ENCODE measurements at places on chromosomes 16 and 17.

DNA sequence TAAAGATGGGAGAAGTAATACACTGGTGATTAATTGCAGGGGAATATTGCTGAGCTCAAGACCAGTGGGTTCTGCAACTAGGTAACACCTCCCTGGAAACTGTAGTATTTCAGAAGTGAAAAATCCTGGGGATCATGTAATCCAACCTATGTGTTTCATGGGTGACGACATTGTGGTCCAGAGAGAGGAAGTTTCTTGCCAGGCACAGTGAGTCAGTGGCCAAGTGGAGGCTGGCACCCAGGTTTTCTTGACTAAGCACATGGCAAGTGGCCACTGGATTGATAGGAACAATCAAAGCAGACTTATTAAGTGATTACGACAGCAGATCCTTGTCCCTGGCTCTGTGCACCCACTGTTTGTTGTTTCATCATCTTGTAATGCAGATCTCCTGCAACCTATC, 14.6 kb upstream of the CIITA start:
- DNase-seq: no peak

DNA sequence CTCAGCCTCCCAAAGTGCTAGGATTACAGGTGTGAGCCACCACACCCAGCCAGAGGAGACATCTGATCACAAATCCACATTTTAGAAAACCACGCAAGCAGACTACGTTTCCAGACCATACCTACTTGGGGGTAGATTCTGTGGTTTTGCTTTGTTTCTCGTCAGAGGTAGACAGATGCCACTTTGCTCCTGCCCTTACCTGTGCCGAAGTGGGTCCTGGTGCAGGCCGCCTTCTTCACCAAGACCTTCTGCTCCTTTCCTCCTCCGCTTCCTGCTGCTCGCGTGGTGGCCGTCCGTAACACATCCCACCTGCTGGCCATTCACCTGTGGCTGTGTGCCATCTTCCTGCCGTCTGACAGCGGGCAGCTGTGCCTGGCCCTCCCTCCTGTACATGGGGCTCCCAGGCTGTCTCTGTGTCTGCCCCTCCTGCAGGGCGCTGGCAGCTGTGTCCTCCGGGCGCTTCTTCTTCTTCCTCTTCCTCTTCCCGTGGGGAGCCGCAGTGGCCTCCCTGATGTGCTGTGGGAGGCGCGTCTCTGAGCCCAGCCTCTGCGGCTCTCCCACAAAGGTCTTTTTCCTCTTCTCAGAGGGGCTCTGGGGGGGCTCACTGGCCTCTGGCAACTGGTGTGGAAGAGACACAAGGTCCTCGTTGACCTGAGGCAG, 21.2 kb upstream of the CYTH1 start:
- no peak for DNase-seq

- no peak for DNase-seq
Observed at GRCh38 chr17:55527540-55528118, 16.4 kb upstream of the SMIM36 start.

DNA sequence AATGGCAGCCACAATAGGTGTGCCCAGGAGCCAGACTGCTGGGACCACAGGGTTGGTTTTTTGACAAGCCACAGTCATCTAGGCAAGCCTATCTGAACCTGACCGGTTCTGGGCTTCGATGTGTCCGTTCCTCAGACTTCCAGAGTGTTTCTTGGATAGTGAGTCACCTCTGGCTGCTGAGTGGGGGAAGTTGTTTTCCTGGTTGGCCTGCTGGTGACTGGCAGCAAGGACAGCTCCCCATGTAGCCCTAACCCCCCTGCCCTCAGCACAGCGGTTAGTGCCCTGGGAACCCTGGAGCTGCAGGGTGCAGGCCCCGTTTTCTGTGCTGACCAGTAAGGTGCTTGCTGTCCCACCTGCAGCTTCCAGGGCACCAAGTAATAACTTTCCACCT, 65.5 kb downstream of the PLD6 start:
- no peak for DNase-seq

DNA sequence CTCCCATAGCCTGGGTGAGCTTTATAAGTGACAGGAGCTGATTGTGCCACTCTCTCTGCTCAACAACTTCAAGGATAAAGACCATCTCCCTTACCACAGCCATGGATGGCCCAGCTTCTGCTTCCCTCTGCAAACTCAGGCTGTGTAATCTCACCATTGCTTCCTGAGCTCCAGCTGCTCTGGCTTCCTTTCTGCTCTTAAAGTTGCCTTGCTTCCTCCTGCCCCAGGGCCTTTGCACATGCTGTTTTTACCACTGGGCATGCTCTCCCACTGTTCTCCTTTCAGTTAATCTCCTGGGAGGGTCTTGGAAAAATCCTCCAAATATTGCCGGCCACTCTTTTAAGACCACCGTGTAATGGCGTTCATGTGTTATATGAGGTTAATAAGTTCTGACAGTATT, 265.1 kb upstream of the C16orf82 start:
- DNase-seq: no peak

DNA sequence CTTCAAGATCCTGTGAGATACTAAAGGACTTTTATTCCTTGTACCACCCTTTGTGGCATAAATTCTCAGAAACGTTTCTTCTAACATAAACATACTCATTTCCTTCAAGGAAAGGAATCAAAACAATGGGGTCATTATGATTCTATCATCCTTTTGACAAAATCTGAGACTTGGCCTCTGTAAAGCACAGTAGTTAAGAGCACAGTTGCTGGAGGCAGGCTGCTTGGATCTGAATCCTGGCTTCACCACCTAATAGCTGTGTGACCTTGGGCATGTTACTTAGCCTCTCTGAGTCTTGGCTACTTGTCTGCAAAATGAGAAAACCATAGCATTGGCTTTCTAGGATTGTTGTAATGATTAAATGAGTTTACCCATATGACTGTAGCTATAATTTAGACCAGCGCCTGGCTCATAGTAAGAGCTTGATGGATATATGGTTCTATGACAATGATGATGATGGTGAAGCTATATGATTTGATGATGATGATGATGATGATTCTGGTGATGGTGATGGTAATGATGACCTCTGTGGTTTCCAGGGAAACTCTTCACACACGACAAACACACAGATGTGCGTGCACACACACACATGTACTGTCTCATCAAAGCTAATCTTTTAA, 6.1 kb upstream of the KRT31 start:
- DNase-seq: no peak

DNA sequence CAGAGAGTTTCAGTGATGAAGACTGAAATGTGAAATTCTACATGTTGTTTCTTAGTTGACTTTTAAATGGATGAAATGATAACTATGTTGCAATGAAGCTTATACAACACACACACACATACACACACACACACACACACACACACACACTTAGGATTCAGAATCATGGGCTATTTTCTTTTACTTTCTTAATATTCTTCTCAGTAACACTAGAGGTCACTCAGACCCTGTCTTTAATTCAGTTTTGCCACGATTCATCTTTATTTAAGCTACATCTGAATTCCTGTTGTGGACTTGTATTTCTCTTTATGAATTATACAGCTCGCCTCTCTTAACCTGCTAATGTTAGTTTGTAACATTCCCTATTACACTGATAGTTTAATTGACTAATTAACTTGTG, 109.6 kb upstream of the GOT2 start:
- DNase-seq: no peak

DNA sequence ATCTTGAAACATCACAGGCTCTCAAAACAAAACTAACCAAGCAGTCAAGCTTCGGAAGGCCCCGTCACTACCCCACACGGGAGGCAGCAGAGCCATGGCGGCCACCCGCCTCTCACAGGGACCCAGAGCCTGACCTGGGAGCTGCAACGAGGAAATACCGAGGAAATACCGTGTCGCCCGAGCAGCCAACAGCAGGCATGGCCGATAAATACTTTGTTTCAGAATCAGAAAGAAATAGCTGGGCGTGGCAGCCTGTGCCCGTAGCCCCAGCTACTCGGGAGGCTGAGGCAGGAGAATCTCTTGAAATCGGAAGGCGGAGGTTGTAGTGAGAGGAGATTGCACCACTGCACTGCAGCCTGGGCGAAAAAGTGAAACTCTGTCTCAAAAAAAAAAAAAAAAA, 6.9 kb downstream of the LMF1 start:
- no peak for DNase-seq

DNA sequence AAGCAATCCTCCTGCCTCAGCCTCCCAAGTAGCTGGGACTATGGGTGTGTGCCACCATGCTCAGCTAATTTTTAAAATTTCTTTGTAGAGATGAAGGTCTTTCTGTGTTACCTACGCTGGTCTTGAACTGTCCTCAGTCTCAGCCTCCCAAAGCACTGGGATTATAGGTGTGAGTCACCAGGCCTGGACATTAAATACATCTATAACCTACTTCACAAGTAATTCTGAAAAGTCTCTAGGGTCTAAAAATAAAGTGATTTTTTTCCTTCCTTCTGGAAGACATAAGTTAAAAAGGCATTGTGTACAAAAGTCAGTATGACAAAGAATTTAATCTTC, 118.3 kb downstream of the PARN start:
- DNase-seq: no peak

DNA sequence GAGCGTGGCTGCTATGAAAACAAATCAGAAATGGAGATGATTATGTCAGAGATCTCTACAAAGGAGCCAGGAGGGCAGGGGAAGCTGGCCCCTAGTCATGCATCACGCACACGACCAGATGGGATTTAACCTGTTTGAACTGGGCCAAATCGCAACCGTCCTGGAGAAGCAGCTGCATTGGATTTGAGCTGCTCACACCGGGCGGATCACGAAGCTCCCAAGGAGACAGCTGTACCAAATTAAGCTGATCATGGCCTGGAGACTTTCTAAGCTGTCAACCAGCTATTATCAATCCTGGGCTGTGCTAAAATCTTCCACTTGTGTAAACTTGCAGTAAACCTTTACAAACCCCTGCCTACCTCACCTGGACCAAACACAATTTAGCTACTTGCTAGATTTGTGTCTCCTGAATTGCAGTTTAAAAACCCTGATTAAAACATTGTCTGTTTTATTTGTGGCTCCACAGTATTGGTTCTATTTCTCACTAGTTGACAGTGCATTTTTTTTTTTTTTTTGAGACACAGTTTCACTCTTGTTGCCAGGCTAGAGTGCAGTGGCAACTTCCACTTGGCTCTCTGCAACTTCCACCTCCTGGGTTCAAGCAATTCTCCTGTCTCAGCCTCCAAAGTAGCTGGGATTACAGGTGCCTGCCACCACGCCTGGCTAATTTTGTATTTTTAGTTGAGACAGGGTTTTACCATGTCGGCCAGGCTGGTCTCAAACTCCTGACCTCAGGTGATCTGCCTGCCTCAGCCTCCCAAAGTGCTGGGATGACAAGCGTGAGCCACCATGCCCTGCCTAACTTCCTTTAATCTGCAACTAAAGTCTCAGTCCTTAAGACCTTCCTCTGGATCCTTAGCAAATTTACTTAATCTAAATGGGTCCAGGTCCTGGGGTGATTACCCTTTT, 98.3 kb upstream of the GRIN2A start:
- no peak for DNase-seq

- no peak for DNase-seq
Observed at GRCh38 chr17:66406701-66407644, 104.6 kb downstream of the PRKCA start.

GRCh38 chr16:31141489-31142108, 6.1 kb upstream of the PRSS8 start:
- DNase-seq: no peak

DNA sequence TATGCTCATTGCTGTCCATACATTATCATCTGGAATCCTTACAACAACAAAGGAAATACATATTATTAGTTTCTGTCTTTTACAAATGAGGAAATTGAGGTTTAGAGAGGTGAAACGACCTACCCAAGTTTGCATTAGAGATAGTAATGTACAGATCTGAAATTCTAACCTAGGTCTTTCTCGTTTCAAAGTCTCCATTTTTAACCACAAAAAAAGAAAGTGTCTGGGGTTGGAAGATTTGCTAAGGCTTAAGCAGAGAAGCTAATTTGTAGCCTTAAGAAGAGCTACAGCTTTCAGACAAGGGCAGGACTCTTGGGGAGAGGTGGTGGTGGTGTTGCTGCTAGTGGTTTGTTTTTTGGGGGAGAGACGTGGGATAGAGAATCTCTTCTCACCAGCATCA, 19.2 kb downstream of the CIITA start:
- no peak for DNase-seq

GRCh38 chr16:35173295-35173694, 1713.9 kb downstream of the TP53TG3F start:
- DNase-seq: no peak

DNA sequence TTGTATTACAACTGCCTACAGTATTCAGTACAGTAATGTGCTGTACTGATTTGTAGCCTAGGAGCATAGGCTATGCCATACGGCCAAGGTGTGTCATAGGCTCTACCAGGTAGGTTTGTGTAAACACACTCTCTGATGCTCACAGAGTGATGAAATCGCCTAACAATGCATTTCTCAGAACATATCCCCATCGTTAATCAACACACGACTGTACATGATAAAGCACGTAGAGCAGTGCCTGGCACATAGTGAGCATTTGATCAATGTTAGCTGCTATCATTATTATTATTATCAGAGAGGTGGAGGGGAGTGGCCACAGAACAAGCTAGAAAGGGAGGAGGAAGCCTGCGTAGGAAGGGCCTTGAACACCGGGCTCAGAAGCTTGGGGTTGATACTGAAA, 81.1 kb upstream of the LHX1 start:
- DNase-seq: no peak

GRCh38 chr16:87647431-87648185, 45.3 kb downstream of the JPH3 start:
- no peak for DNase-seq

GRCh38 chr16:78591682-78592103, 492.2 kb downstream of the WWOX start:
- DNase-seq: no peak

GRCh38 chr17:77528516-77529327, 388.0 kb downstream of the SEC14L1 start:
- no peak for DNase-seq

- no peak for DNase-seq
Observed at GRCh38 chr16:4970010-4970409, 11.9 kb downstream of the SEC14L5 start.

DNA sequence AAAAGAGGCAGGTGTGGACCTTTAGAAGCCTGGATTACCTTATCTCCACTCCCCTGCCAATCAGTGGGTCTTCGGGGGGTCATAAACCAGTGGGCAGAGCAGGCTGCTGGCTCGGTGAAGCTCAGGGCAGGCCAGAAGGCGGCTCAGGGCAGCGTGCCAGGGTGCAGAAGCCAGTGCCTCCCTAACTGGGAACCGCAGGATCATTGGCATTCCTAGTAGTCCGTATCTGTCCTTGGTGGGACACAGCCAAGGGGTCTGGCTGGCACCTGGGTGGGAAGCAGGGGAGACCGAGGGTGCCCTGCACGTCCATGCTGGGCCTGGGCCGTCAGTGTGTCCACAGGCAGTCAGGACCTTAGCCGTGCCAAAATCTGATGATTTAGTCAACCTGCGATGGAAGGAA, 76.8 kb downstream of the SEC14L1 start:
- DNase-seq: no peak

- DNase-seq: no peak
Observed at GRCh38 chr17:10871914-10872313, 34.0 kb upstream of the PIRT start.

DNA sequence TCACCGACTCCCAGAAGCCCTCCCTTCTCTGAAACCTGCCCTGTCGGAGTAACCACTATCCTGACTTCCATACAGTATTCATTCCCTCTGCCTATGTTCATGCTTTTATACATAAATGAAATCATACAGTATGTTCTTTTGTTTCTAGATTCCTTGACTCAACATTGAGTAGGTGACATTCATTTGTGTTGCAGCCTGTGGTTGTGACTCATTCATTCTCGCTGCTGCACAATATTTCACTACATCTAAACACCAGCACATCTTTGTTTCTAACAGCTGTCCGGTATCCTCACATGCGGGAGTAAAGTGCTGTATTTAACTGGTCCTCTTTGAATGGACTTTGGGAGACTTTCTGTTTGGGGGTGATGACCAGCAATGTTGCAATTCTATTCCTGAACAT, 135.0 kb upstream of the FOXF1 start:
- DNase-seq: no peak
